Activated T-helper 1 cell treated with anti-CD3 and anti-CD28 coated beads, Interleukin-12 subunit alpha, Interleukin-12 subunit beta, Interleukin-2, Interleukin-4 antibody, amounts not matched to agents 30 ng/mL and 10 ng/mL and 1 ng/mL, durations not matched to agents 14 hours and 24 hours and 36 hours (primary cell): ENCODE measurements at places on chromosomes 1 and 21.

DNA sequence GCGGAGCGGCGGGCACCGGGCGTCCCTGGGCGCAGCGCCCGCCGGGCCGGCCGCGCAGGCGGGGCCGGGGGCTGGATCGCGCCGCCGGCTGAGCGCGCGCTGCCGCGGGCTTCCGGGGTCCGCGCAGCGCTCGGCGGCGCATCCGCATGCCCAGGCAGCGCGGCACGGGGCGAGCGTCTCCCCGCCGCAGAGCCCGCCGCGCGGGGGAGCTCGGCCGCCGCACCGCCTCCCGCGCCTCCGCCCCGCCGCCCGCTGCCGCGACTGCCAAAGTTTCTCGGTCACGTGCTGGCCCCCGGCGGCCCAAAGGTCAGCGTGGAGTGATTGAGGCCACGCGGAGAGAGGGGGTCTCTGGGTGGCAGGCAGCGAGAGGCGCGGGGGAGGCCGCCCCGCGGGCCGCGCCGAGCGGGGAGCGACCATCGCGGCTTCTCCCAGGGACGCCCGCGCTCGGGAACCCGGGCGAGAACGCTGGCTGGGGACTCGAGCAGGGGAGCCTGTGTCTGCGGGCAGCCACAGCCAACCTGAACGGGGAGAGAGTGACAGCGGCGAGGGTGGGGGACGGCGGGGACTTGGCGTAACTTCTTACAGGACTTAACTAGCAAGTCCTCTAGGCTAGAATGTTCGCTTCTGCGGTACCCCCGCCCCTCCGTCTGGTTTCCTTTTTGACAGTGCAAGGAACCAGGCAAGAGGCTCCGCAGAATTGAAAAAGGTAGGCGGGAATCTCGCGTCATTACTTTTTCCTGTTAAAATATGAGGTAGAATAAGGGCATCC is at the start of gene ILDR2:
TSS of gene ILDR2 (minus strand) at position 180 of the 769 bp plus-strand sequence. CDS start 272 bp downstream, outside the sequence.
- peak; percentile 41 for DNase-seq

DNA sequence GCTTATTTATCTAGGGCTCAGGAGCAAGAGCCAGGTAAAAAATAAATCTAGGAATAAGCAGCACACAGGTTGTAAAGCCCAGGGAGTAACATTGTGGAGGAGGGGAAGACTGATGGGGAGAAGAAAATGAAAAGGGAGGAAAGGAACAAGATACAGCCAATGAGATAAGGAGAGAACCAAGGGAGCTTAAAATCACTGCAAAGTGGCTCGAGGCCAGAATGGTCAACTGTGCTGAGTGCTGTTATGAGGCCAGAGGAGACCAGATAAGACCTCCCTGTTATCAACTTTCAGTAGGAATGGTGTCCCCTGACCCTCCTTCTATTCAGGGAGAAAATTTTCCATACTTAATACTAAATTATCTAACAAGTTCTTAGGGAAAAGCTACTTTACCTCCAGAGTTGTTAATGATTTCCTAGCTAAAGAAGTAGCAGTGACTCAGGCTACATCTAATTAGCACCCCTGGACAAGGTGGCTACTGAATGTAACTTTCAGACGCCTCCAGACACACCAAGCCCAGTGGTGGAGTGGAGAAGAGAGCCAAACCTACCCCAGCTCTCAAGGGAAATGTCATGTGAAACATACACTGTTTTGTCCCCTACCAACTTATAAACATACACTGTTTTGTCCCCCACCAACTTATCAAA is 25.5 kb downstream of the ENAH start:
- DNase-seq = no peak

- DNase-seq = no peak
These were observed 23.2 kb upstream of the PTTG1IP start for GRCh38 chr21:44896561-44897286.

- DNase-seq = no peak
These were observed 55.7 kb upstream of the NCAM2 start for GRCh38 chr21:20942523-20942922.

DNA sequence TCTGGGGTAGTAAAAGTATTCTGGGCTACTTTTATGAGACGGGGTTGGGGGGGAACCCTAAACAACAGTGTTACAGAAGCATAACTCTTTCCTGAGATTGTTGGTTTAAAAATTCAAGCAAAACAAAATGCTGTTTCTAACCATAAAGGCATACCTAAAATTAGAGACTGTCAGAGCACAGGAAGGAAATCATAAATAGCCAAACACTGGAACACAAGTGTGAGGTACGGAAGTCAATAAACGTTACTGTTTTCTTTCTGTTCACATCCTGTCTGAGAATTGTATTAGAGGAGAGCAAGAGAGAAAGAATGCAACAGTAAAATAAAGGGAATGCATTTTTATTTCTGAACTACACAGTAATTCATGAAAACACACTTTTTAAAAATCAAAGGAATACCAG is 42.8 kb upstream of the IL12RB2 start:
- no peak for DNase-seq

GRCh38 chr21:29647353-29647781 is 292.4 kb downstream of the GRIK1 start:
- DNase-seq = no peak

- DNase-seq = no peak
These were observed 88.5 kb downstream of the CEP350 start for GRCh38 chr1:180042988-180043622.

DNA sequence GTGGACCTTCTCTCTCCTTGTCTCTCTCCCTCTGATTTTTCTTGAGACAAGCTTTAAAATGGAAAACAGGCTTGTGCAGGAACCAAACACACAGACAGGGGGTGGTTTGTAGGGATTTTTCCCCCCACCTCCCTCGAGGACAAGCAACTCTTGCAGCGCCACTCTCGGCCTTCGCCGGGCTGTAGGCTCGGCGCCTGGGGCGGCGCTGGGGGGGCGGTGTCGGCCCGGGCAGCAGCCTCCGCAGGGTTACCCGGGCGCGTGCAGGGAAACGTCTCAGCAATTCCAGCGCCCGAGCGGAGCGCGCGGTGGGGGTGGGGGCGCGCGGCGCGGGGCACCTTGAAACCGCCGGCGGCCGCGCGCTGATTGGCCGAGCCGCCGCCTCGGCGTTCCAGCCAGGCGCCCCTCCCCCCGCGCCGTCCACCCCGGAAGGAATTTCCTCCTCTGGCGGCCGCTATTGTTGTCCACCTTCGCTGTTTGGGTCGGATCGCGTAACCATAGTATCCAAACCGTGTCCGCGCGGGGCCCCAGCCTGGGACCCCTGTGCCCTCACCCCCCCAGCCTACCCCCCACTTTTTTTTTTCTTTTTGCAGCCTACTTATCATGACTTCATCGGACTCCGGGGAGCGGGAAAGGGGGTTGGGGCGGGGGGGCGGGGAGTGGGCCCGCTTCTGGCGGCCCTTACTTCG is 59.8 kb upstream of the ACOT11 start:
- DNase-seq = peak; percentile 72

DNA sequence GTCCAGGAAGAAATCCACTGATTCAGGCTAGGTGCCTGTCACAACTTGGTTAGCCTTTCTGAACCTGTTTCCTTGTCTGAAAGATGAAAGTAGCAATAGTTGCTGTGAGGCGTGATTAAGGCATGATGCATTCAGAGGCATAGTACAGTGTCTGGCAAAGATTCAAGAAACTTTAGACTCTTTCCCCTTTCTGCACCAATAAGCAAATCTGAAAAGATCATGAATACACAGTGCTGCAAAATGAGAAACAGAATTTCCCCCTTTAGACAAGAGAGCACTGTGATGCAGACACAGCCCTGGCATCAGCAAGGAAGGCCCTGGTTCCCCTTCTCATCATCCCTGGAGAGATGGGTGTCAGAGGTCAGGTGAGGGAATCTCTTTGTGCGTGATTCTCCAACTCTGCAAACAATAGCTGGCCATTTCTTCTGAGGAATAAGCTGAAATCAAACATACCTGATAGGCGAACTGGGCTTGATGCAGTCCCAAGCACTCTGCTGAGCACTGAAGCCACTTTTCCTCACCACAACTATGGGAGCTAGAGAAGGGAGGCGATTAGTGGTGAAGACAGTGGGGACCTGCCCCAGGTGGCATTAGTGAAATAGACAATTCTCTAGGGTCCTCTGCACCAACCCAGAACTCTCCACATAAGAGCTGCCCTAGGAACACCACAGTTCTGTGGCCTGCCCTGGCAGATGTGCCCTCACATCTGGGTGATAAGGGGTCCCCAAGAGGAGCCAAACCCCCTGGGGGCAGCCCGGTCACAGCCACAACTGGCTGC is 41.7 kb downstream of the ITPKB start:
- DNase-seq = no peak
